ENCODE measurements at places on chromosomes 12 and 14. TPM values are rescaled to one million over a fixed set of nuclear protein-coding genes. Genes with fewer than 3 reads are reported as not detected.

DNA sequence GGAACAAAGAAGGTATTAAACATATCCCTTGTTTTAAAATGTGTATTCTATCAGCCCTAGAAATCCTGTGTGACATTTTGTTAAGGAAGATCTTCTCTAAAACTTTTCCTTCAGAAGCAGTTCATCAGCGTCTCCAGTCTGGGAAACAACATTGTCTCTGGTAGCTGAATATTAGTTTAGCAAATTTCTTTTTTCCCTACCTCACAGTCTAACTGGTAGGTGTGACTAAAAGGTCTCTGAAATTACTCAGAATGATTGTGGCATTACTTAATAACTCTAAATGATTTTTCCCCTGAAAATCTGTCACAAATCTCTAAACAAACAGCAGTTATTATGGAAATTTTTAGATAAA, 1044.8 kb downstream of the FLRT2 start:
- ATAC-seq = no peak

DNA sequence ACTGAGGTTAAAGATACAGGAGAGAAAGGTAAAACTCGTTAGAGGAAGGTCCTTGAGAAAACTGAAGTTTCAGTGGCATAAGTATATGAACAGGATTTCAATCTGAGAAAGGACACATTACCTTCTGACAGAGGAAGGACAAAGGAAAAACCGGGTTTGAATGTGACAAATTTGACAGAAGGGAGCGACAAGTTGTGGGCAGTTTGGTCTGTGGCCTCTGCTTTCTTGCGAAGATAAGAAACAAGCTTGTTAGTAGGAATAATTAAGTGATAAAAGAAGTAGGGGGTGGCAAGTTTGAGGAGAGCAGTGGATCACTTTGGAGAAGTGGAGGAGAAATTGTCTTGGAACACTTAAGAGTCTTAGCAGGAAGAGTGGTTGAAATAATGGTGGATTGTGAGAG, 5.1 kb downstream of the MON2 start:
- no peak for ATAC-seq

GRCh38 chr14:24246765-24247212, 4.4 kb upstream of the TINF2 start:
- ATAC-seq = no peak

MAP1LC3B2 gene
- 3.8 TPM for total RNA-seq

ITGA5 gene
- 59.4 TPM for total RNA-seq

SLC6A15 gene
- total RNA-seq = 37.1 TPM

BBS10 gene
- 16.8 TPM for total RNA-seq

COX8C gene
- total RNA-seq = not detected
